ENCODE measurements at places on chromosomes 11 and 22.

DNA sequence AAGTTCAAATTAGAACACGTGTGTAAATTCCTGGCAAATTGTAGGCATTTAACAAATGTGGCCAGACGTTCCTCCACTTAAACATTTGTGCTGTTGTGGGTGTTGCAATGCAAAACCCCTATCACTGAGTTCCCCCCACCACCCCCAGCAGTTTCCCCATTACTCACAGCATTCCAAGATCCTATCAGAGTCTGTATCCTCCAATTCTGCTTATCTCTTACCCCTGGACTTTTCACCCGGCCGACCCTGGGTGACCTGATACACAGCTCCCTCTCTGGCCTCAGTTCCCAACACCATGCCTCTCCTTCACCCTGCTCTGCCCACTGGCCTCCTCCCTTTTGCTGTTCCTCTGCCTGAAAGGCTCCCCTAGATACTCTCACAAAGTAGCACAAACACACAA is 31.4 kb upstream of the AQP11 start:
- no peak for DNase-seq

GRCh38 chr11:4830346-4830745 is 9.2 kb downstream of the OR51F2 start:
- no peak for DNase-seq

GRCh38 chr22:46590334-46590733 is 29.9 kb upstream of the GRAMD4 start:
- DNase-seq = no peak

GRCh38 chr11:40287916-40288803 is 1171.3 kb downstream of the LRRC4C start:
- no peak for DNase-seq

DNA sequence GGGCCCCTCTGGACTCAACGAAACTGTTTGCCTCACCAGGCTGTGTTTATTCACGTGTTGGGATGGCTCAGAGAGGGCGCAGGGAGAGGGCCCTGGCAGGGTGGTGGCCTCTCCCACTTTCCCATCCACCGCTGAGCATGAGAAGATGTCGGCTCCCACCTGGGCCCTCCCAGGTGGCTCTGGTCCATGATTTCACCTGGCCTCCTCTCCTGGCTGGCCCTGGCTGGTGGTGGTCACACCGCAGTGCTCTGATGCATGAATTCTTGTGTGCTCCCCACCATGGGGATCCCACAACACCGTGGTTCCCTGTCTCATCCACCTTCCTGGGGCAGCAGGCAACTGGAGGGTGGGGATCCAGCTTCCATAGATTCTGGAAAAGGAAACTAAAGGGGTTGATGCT is 13.4 kb downstream of the RTL6 start:
- DNase-seq = no peak

- no peak for DNase-seq
Observed at GRCh38 chr11:130464291-130464812, 15.9 kb downstream of the ADAMTS15 start.

GRCh38 chr11:128819198-128819597 is 47.9 kb downstream of the KCNJ1 start:
- DNase-seq = no peak

- no peak for DNase-seq
Observed at GRCh38 chr22:42719656-42720262, 911 bp downstream of the A4GALT start.

DNA sequence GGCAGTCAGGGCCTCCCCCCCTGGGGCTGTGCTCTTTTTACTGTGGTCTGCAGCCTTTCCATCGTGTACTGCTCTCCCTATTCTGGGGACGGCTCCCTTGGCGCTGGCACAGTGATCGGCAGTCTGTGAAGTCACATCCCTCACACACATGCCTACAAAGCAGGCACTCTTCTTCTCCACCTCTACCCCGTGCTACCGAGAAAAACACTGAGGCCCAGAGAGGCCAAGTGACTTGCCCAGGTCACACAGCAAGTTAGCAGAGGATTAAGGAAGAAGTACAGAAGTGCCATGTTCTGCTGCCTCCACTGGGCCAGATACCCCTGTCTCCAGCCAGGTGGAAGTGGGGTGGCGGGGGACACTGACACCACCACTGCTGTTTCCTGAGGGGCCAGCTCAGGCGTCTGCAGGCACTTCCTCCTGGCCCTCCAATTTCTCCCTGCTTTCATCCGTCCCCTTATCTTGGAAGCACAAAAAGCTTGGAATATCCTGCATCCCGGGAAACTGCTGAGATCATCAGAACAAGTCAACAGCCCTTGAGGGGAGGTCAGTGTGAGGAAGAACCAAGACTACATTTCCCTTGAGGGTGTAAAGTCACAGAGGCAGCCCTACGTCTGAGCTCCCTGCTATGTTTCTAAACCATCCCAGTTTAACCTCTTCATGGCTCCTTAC is 30.2 kb upstream of the KLHL35 start:
- no peak for DNase-seq

DNA sequence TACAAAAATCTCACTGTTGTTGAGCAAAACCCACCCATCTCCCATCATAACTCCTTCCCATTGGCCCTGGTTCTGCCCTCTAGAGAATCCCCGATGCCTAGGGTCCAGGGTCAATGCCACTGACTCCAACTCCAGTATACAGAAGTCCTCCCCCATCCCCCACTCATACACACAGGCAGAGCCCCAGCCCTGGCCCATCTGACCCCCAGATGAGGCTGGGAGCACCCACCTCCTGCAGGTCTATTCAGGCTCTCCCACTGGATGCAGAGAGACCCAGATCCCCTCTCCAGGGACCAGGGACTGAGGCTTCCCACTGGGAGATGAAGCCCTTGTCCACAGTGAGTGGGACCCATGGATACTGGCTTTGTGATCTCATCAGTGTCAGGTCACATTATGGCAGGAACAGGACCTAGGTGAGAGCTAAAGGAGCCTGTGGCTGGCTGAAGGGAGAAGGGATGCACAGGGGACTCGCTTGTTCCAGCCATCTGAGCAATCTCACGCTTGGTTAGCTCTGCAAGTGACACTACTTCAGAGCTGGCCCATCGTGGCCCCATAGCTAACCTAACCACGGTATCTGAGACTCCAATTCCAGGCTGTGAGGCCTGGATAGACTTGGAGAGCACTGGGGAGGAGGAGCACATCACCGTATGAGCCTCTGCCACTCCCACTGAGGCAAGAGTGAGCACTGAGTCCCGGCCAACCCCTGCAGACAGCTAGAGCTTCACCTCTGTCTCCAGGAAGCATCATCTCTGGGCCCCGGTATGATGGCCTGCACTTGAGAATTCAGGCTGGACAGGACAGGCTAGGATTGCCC is 35.7 kb downstream of the TRIM29 start:
- DNase-seq = no peak

DNA sequence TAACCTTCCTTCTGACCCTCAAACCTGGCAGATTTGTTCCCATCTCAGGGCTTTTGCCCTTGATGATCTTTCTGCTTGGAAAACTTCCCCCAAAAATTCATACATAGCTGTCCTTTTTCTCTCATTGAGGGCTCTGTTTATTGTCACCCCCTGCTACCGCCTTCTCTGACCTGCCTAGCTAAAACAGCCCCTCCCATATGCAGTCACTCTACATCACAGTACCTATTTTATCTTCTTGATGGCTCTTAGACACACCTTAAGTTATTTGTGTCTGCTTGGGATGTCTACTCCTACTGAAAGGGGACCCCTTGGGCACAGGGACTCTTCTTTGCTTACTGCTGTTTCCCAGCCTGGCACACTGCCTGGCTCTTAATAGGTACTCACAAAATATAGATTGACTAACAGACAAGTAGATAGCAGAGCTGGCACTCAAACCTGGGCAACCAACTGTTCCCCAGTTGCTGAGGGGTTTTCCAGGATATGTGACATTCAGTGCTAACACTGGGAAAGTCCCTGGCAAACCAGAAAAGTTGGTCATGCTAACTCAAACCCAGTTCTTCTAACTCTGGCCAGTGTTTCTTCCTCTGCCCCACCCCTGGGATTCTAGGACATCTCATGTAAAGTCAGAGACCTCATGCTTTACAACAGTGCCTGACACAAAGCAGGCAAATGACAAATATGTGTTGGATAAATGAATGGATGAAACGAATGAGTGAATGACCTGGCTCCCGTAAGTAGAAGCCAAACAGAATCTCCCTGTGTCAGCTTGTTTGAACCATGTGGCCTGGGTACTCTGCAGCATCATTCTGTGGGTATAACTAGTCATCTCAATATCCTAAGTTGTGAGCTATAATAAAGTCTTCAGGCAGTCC is 19.8 kb upstream of the FJX1 start:
- peak; percentile 51 for DNase-seq

GRCh38 chr22:35605369-35605680 is 11.8 kb downstream of the MB start:
- DNase-seq = no peak

DNA sequence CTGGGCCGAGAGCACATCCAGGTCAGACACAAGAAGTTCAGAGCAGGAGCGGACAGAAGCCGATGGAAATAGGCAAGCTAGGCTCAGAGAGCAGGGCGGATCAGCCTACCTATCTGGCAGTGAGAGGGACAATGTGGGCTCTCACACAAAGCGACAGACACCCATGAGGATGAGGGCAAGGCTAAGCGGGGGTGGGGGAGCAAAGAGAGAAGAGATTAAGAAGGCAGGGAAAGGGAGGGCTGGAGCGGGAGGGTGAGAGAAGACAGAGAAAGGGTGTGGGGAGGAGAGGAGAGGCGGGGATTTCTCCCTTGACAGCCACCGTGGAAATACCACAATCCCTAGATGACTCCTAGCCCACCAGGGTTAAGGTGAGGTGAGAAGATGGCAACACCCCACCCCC is 57.9 kb downstream of the BUD13 start:
- no peak for DNase-seq

GRCh38 chr22:42376711-42377554 is 55.3 kb downstream of the NFAM1 start:
- DNase-seq = no peak

DNA sequence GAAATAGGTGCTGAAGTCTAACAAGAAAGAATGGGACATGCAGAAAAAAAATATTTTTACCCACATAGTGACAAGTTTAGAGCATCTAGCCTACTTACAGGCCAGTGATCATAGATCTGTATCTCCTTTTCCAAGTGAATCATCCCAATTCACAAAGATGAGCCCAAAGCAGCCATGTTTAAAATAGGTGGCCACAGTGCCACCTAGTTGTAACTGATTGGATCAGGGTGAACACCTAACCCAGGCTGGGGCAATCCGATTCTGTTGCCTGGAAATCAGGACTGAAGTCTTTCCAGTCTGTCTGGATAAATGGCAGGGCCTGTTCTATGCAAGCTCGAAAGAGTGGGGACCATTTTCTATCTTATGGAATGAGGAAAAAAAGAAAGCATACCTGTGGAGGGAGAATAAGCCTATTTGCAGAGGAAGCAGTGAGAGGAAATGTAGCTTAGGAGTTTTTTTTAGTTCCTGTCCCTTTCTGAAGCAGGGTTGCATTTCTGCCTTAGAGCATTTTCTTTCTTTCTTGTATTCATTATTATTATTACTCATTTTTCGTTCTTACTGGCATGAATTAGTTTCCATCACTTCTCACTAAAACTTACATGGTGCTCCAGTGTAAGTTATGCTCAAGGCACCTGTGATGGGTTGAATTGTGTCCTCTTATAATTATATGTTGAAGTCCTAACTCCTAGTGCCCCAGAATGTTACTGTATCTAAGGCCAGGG is 113.2 kb upstream of the RAG2 start:
- DNase-seq = no peak

DNA sequence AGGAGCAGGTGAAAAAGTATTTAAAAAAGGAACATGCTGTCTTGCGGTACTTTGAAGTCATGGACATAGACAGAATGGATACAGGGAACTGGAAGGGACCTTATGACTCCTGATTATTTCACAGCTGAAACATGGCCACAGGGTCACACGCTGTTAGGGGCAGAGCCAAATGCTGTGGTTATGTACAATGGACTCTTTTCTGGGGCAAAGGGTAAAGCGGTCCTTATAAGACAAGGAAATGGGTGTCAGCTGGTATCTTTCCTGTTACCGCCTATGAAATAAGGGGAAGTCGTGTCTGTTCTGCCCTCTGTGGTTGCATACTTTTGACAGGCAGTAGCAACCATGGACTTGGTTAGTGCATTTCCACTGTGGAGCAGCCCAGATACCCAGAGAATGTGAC is 12.8 kb upstream of the ST14 start:
- DNase-seq = no peak

- DNase-seq = peak; percentile 52
Observed at GRCh38 chr22:39814899-39815298, 78.7 kb downstream of the ENTHD1 start.

DNA sequence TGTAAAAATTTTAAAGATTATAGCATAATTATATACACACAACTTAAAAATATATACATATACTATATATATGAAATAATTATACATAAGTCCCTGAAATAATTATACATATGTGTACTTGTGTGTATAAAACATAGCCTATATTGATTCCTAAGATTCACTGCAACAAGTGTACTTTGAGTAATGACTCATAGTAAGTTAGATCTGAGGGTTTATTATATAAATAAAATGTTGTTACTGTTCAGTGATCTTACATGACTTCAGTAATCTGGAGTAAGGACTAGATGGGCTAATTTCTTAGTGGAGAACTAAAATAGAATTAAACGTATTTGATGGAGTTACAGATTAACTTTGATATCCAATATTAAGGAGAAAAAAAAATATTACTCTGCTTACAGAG is 350.5 kb downstream of the CNTN5 start:
- no peak for DNase-seq

DNA sequence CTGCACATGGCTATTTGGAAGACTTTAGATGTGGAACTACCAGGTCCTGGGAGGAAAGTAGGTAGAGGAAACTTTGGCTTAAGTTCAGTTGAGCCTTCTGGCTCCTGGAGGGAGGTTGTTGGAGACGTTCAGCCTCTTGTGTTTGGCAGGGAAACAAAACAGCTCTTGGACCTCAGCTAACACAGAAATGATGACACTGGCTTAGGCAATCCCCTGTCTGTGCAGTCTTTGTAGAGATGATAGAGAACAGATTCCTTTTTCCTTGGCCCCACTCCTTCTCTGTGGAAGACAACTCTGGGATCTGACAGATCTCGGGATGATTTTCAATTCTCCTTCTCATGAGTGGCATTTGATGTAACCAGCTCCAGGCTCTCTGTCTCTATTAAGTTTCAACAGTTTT is 428.5 kb downstream of the TMEM135 start:
- no peak for DNase-seq

- DNase-seq = peak; percentile 18
Observed at GRCh38 chr11:13962562-13963168, at the start of gene SPON1. Gene SPON1 (plus strand): TSS chr11:13962723. CDS start chr11:13962905, 182 bp downstream.

GRCh38 chr11:46849631-46850030 is 3.6 kb upstream of the CKAP5 start:
- no peak for DNase-seq

GRCh38 chr11:96311120-96311568 is 31.9 kb downstream of the MAML2 start:
- no peak for DNase-seq

DNA sequence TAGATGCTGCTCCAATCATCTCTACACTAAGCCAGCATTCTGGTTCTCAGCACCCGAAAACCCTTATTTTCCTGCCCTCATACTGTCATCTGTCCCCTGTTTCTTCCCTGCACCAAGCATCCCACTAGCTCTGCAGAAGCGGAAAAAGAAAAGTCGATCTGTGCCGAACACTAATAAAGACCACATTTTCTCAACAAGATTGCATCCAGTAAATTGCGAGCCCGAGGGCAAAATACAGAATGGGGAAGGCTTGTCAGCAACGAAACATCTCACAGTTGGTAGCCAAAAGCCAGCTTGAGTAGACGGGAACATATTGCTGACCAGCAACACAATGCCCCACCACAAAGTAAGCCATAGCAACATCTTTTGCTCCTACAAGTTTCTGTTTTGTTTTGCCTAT is 227.4 kb downstream of the CADM1 start:
- DNase-seq = no peak

GRCh38 chr11:115642660-115643059 is 138.4 kb upstream of the CADM1 start:
- DNase-seq = no peak

Data from activated CD4-positive, alpha-beta T cell treated with anti-CD3 and anti-CD28 coated beads, Interleukin-10, Interleukin-2, amounts not matched to agents 100 ng/mL and 50 ng/mL, durations not matched to agents 16 hours and 8 hours (primary cell).